ENCODE measurements at places on chromosomes 3 and 15. TPM values are rescaled to one million over a fixed set of nuclear protein-coding genes. Genes with fewer than 3 reads are reported as not detected.

The C3orf20 gene
- total RNA-seq, result not detected

The C3orf22 gene
- total RNA-seq, result not detected

The ZDHHC3 gene
- total RNA-seq, result 57.2 TPM

GRCh38 chr3:165797551-165797950, 39.7 kb downstream of the BCHE start:
- no peak overlapping the region for H3K4me3 ChIP-seq
- H3K27ac ChIP-seq, result no peak overlapping the region
- no peaks in the 10 kb centered on the region for H3K27me3 ChIP-seq

DNA sequence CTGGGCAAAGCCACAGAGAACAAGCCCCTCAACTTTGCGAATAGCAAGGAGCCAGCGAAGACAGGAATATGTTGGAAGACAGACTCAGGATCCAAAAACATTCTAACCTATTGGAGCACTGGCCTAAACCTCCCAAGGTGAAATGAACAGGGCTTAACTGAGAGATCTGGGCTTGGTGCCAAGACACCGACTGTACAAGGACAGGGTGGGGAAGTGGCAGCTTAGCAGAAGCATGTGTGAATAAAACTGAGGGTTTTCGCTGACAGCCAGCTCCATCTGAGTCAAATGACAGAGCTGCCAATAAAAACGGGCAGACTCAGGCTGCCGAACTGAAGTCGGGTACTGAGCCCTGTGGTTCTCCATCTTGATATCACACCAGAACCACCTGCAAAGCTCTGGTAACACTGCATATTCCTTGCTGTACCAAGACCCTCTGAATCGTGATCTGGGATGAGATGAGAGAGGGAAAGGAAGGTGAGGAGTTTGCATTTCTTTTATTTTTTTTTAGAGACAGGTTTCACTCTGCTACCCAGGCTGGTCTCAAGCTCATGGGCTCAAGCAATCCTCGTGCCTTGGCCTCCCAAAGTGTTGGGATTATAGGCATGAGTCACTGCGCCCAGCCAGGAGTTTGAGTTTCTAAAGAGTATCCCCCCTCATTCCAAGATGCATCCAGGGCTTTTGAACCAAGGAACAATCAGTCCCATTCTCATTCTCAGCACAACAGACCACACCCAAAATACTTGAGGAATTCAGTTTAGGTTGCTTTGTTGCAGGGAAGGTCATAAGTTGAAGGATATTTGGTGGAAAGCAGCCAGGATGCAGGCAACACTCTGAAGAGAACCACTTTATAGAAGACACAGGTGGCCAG, 6.0 kb upstream of the PLCB2 start:
- no peak for DNase-seq
- H3K27ac ChIP-seq, result no peak overlapping the region
- H3K4me1 ChIP-seq, result no peaks in the 10 kb centered on the region
- H3K27me3 ChIP-seq, result peaks cover 48% of the 10 kb centered on the region
- no peaks in the 10 kb centered on the region for H3K36me3 ChIP-seq

- H3K4me1 ChIP-seq, result no peaks in the 10 kb centered on the region
- DNase-seq, result no peak
- peaks cover 19% of the 10 kb centered on the region for H3K27me3 ChIP-seq
- no peaks in the 10 kb centered on the region for H3K36me3 ChIP-seq
- H3K4me3 ChIP-seq, result no peak overlapping the region
Observed at GRCh38 chr3:120357807-120358206, 8.7 kb upstream of the LRRC58 start.

DNA sequence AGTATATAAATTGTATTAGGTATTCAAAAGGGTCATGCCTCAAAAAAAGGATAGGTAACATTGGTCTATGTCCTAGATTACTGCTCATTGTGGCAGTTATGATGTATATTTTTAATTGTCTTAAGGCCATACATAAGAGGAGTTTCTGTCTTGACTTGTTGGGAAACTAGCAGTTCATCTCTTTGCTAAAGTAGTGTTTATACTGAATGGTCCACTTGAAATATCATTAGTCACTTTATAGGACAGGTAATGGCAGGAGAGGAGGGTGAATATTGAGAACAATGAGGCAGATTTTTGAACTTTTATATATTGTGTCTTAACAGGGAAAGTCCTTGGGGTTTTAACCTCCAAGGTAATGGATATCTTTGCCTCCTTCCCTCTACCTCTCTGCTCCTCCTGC, 58.4 kb downstream of the TP63 start:
- peaks cover 2% of the 10 kb centered on the region for H3K4me1 ChIP-seq
- DNase-seq, result no peak
- H3K36me3 ChIP-seq, result no peaks in the 10 kb centered on the region
- H3K4me3 ChIP-seq, result no peak overlapping the region
- H3K27me3 ChIP-seq, result no peaks in the 10 kb centered on the region
- no peak overlapping the region for H3K27ac ChIP-seq

GRCh38 chr3:97694876-97695275, 69.7 kb upstream of the ARL6 start:
- H3K27me3 ChIP-seq, result no peaks in the 10 kb centered on the region
- no peaks in the 10 kb centered on the region for H3K36me3 ChIP-seq
- H3K27ac ChIP-seq, result no peak overlapping the region
- DNase-seq, result no peak
- no peak overlapping the region for H3K4me3 ChIP-seq

DNA sequence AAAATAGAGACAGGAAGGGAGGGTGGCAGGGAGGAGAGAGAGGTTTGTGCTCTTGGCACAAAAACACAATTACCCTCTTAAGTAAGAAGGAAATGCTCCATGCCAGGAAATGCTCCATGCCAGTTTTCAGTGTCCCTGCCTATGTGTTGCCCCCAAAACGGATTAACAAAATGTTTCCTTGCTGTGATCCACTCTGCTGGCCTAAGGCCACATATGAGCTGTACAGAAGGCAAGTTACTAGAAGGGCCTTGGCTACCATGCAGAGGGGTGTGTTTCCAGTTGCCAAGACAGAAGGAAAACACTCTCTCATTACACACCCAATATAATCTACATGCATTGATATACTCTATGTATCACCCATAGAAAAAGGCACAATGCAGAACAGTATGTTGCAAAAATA, 98.2 kb upstream of the PTPRG start:
- H3K4me3 ChIP-seq, result no peak overlapping the region
- H3K27ac ChIP-seq, result no peak overlapping the region
- H3K27me3 ChIP-seq, result no peaks in the 10 kb centered on the region
- no peak for DNase-seq
- no peaks in the 10 kb centered on the region for H3K4me1 ChIP-seq
- no peaks in the 10 kb centered on the region for H3K36me3 ChIP-seq

DNA sequence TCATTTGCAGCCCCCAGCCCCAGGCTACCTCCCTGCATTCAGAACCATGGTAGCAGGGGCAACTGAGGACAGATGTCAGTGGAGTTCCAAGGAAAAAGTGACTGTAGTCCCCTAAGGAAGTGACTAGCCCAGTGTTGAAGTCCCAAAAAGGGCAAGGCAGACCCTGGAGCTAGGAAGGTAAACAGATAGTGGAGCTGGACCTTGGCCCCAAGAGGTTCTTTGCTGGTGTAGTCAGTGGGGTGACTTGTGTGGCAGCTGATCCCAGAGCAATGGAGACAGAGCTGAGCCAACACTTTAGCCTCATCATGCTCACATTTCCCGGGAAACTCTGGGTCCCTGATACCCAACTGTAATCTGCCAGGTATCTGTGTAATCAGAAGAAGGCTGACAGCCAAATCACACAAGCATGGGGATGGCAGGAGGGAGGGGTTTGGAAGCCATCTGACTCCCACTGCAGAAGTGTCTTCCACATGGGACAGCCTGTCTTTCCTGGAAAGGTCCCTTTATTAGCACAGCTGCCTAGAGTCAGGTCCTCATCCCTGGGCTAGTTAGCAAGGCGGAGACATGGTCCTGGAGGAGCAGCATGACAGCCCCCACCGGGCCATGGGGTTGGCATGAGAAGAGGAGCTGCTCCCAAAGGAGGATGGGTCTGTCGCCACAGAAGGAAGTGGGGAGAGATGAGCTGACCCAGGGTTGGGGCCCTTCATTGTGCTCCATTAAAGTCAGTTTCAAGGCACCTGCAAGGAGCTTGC, 39.8 kb downstream of the PXYLP1 start:
- peaks cover 11% of the 10 kb centered on the region for H3K4me1 ChIP-seq
- H3K27me3 ChIP-seq, result no peaks in the 10 kb centered on the region
- no peak overlapping the region for H3K4me3 ChIP-seq
- no peak overlapping the region for H3K27ac ChIP-seq
- no peaks in the 10 kb centered on the region for H3K36me3 ChIP-seq

DNA sequence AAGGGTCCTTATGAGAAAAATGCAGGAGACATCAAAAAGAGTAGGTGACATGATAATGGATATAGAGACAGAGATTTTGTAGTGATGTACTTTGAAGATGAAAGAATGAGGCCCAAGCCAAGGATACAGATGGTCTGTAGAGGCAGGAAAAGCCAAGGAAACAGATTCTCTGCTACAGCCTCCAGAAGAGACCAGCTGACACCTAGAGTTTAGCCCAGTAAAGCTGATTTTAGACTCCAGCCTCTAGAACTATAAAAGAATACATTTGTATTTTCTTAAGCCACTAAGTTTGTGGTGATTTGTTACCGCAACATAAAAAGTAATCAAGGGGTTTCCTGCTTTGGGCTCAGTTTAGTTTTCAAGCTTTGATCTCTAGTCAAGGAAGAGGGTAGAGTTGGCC, 64.8 kb downstream of the STRIT1 start:
- H3K4me3 ChIP-seq, result no peak overlapping the region
- H3K36me3 ChIP-seq, result no peaks in the 10 kb centered on the region
- H3K27me3 ChIP-seq, result no peaks in the 10 kb centered on the region
- no peak for DNase-seq

DNA sequence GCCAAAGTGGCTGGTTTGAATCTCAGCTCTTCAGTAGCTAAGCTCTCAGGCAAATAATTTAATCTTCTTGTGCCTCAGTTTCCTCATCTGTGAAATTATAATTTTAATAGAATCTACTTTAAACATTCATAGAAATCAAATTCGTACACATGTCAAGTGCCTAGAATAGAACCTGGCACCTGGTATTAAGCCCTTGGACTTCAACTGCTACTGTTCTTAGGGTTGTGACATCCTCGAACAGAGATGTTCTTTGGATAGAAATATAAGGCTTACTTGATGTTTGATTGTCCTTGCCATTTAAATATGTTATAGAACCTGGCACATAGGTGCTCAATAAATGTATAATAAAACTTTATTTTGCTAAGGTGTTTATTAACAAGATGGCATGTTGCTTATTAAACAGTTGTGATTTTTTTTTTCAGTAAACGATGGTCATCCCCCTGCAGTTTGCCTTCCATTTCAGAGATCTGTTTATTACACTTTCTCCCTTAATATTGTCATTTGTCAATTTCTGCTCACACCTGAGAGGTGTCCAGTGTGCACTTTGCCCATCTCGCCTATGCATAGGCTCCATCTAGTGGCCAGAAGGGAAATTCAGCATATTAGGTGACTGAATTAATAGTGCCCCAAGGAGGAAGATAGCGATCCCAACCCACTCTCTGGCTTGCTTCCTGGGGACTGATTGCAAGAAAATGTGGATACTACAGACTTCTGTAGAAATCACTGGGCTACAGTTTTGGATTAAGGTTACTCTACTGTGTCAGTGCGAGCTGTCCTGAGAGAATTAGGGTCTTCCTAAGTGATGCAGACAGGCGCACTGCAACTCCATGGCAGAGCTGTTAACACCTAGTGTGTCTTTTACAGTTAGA, 10.7 kb downstream of the IGF1R start:
- H3K4me1 ChIP-seq, result peaks cover 20% of the 10 kb centered on the region
- H3K27me3 ChIP-seq, result no peaks in the 10 kb centered on the region
- peak; percentile 60 for DNase-seq
- H3K4me3 ChIP-seq, result no peak overlapping the region
- no peak overlapping the region for H3K27ac ChIP-seq
- peaks cover 3% of the 10 kb centered on the region for H3K36me3 ChIP-seq

GRCh38 chr15:32824777-32825176, 107.0 kb downstream of the GREM1 start:
- no peak overlapping the region for H3K4me3 ChIP-seq
- H3K4me1 ChIP-seq, result peaks cover 25% of the 10 kb centered on the region
- peak overlapping the region; percentile 95 for H3K27ac ChIP-seq
- no peaks in the 10 kb centered on the region for H3K36me3 ChIP-seq

GRCh38 chr15:99682455-99682854, 50.8 kb downstream of the LYSMD4 start:
- H3K4me1 ChIP-seq, result no peaks in the 10 kb centered on the region
- DNase-seq, result peak; percentile 95
- H3K27me3 ChIP-seq, result no peaks in the 10 kb centered on the region

DNA sequence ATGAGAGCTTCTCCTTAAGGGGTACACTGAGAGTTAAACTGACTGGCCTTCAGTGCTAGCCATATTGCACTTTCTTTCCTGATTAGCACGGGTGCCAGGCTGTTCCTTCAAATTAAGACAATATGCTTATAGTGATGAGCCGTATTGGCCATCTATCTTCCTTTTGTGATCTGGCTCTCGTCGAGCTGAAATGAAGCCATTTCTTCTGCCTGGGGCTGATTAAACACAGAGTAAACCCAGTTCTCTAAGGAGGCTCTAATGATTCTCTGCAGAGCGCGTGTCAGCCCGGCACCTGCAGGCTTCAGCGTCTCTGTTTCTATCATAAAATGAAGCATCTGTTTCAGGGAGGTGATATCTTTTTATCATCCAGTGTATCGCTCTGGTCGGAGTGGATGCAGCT, 107.5 kb upstream of the NR2F2 start:
- no peak overlapping the region for H3K4me3 ChIP-seq
- no peaks in the 10 kb centered on the region for H3K36me3 ChIP-seq
- DNase-seq, result no peak
- no peaks in the 10 kb centered on the region for H3K27me3 ChIP-seq
- H3K4me1 ChIP-seq, result no peaks in the 10 kb centered on the region

- H3K4me1 ChIP-seq, result peaks cover 32% of the 10 kb centered on the region
- peaks cover 75% of the 10 kb centered on the region for H3K36me3 ChIP-seq
- H3K27ac ChIP-seq, result peak overlapping the region; percentile 98
- peak; percentile 97 for DNase-seq
- no peak overlapping the region for H3K4me3 ChIP-seq
- no peaks in the 10 kb centered on the region for H3K27me3 ChIP-seq
Observed at GRCh38 chr3:53238051-53238850, 17.6 kb downstream of the TKT start.

- H3K27me3 ChIP-seq, result no peaks in the 10 kb centered on the region
- no peak overlapping the region for H3K4me3 ChIP-seq
- peak; percentile 45 for DNase-seq
- peaks cover 3% of the 10 kb centered on the region for H3K36me3 ChIP-seq
Observed at GRCh38 chr15:52557274-52557641, 11.6 kb downstream of the ARPP19 start.
